AG10803 (cell line): ENCODE measurements at places on chromosomes 6 and 20.

GRCh38 chr20:63409066-63409833 is 48.1 kb upstream of the CHRNA4 start:
- DNase-seq, result no peak

DNA sequence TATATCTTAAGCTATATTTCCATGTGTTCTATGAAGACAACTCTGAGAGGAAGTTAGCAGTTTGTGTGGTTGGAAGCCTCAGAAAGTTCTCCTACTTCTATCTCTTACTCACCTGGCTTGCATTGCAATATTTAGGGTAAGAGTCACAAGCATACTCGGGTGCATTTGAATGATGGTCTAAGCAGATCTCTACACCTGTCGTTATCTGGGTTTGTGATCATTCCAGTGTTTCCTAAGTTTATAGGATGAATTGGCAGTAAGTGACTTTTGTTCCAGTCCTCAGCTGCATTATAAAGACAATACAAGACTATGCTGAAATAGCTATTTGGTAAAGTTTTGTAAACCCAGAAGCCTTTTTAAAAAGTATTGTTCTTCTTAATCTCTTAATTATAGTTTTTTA is 36.9 kb downstream of the CBFA2T2 start:
- no peak for DNase-seq

DNA sequence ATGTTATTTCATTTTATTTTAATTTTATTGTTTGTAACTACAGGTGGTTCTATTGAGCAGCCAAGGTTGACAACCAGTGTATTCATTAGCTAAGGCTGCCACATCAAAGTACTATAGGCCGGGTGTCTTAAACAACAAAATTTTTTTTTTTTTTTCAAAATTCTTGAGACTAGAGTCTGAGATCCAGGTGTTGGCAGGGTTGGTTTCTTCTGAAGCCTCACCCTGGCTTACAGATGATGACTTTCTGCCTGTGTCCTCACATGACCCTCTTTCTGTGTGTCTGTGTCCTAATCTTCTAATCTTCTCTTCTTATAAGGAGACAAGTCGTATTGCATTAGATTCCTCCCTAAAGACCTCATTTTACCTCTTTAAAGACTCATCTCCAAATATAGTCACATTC is 208.4 kb downstream of the MANEA start:
- DNase-seq, result no peak

GRCh38 chr6:133871131-133871530 is 17.8 kb upstream of the TCF21 start:
- DNase-seq, result peak; percentile 54

GRCh38 chr6:112923940-112924587 is 576.9 kb downstream of the RFPL4B start:
- DNase-seq, result no peak

- DNase-seq, result no peak
Measured at GRCh38 chr6:63609231-63609630, 26.4 kb upstream of the PHF3 start.

GRCh38 chr6:8277769-8278168 is 157.6 kb downstream of the SLC35B3 start:
- no peak for DNase-seq

GRCh38 chr6:148934539-148934938 is 187.7 kb downstream of the UST start:
- DNase-seq, result peak; percentile 52

GRCh38 chr20:25269833-25270170 is 21.9 kb downstream of the PYGB start:
- DNase-seq, result no peak

DNA sequence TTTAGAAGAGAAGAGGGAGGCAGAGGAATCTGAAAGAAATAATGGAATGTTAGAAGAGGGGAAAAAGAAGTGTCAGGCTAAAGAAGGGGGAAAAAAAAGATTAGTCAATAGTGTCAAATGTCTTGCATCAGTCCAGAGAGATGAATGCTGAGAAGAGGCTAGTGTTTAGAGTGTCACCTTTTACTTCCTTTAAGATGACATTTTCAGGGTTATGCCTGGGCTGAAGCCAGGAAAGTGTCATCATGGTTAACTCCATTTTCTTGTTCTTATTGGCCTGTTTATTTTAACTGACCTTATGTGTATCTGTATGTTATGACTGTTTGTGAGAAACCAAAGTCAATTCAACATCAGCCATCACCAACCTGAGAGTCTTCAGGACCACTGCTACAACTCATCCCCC is 15.0 kb upstream of the BCKDHB start:
- DNase-seq, result no peak

GRCh38 chr6:4088704-4089103 is 9.8 kb upstream of the FAM217A start:
- DNase-seq, result no peak

GRCh38 chr6:17161076-17161475 is 59.2 kb downstream of the STMND1 start:
- no peak for DNase-seq

- no peak for DNase-seq
Measured at GRCh38 chr20:7015257-7015656, 247.8 kb downstream of the BMP2 start.

DNA sequence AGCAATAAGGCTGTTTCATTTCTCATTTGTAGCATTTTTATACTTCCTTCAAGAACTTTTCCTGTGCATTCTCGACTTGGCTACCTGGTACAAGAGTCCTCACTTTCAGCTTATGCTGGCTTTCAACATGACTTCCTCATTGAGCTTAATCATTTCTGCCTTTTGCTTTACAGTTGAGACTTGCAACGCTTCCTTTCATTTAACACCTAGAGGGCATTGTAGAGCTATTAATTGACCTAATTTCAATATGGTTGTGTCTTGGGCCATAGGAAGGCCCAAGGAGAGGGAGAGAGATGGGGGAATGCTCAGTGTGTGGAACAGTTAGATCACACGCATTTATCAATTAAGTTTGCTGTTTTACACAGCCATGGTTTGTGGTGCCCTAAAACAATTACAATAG is 37.2 kb downstream of the SLC22A2 start:
- peak; percentile 6 for DNase-seq

DNA sequence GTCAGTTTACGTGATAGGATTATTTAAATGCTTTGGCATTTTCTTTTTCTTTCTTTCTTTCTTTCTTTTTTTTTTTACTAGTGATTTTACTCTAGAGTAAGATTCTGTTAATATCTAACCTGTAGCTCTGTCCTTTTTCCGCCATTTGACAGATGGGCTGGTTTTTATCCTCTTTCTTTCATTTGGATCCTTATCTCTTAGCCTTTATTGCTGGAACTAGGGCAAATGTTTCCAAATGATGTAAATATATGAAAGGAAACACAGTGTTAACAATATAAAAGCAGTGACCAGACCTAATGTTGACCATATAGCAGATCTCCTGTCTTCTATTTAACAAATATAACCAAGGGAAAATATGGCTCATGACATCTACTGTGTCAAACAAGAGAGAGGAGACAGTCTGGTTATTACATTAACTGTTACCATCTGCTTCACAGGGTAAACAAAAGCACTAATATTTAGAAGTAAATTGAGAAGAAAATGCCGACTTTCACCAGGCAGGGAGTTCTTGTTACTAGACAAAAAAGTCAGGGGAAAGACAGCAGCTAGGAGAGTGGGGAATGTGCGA is 59.8 kb upstream of the GCLC start:
- DNase-seq, result no peak

GRCh38 chr6:106488494-106489370 is 128.2 kb downstream of the CRYBG1 start:
- peak; percentile 31 for DNase-seq

DNA sequence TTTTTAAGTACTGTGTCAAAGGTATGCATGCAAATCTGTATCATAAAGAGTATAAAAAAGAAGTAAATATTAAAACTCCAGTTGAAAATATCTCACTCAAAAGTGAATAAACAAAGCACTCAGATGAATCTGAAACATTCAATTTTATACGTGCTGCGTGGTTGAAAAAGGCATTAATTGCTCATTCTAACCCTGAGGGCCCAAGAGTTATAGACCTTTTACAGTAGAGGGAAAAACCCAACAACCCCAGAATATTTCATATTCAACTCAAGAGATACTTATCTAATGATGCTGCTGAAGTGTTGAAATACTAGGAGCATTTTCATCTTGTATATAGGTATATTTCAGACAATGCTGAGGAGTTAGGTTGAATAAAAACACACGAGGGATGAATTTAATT is 862.8 kb upstream of the CITED2 start:
- DNase-seq, result no peak

DNA sequence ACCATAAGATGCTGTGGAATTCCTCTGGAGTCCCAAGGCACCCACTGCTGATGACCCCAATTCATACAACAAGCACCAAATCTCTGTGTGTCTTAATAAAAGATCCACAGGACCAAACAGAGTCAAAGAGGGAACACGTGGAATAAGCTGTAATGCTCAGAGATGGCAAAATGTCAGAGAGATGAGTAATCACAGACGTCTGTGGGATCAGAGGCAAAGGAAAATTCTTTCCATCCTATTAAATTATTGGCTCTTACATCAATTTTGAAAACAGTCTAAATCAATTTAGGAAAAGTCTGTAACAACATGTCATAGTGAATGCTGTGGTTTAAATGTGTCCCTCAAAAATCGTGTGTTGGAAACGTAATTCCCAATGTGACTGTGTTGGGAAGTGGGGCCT is 17.5 kb upstream of the SAMD3 start:
- peak; percentile 82 for DNase-seq

DNA sequence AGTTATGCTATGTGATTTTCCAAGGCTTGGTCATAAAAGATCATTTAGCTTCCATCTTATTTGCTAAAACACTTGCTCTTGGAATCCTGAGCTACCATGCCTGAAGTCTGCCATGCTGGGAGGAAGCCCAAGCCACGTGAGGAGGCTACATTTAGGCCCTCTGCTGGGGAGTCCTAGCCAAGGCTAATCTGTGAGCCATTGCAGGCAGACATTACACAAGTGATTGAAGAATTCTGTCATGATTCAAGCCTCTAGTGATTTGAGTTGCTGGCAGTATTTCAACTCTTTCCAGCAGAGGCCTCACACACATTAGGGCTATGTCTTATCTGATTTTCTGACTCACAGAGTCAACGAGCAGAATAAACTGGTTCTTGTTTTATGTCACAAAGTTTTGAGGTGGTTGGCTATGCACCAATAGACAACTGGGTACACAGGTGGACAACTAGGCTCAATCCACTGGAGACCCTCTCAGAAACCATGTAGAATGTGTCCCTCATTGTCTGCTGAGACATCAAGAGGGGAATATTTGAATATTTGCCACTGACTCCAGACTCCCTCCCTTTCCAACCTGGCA is 227.2 kb upstream of the SULF2 start:
- DNase-seq, result peak; percentile 84

DNA sequence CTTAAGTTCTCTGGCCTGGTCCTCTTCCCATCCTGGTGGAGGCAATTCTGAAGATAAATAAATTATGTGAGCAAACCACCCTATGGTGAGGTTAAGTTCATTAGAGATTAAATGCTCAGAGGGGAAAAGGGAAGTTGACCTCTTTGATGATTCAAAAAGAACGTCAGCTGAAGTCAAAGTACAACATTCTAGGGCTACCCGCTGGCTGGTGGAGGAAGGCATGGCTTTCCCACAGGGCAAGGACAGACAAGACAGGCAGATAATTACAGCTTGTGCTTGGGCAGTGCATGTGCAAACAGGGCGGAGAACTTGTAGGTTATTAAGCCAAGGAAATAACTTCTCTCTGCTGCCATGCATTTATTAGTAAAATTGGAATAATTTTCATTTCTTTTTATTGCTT is 91.0 kb upstream of the SLC24A3 start:
- no peak for DNase-seq

DNA sequence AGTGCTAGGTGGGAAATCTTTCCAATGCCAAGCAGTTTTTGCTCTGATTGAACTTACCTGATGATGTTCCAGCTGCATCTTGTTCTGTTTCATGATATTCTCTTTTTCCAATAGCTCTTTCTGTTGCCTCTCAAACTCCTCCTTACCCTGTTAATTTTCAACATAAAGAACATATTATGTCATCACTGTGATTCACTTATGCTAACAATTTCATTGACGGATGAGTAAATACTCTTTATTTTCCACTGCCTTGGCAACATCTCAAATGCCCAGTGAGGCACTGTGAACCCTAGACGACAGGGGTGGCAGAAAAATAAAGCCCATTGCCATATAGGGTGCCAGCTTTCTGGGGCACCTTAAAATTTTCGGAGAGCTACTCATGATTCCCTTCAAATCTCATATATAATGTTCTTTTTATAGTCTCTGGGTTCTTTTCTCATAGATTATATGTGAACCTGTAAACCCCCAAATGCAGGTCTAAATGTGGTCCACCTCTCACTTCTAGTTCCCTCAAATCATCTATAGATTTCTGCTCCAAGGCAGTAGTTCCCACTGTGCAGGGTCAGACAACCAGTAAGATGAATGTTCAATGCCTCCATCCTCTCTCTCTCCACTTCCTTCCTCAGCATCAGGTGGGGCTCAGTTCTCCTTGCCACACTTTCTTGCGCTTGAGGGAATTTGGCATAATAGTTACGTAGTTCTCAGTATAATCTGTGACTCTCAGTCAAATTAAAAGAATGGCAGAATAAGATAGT is 44.1 kb downstream of the NEDD9 start:
- DNase-seq, result no peak

DNA sequence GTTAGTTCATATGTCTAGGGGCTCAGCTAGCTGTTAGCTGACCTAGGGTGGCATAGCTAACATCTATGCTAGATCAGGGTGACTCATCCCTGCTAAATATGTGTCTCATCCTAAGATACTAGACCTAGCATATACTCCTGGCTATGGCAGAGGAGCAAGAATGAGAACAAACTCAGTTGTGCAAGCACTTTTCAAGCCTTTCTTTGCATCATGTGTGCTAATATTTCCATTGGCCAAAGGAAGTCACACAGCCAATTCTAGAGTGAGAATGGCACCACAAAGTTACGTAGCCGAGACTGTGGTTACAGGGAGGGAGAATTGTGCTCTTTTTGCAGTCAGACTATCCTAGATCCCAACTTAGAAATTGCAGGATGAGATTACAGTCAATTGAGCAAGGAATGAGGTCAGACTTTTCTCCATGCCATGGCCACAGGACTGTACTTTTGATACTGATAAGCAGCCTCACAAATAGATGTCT is 78.7 kb downstream of the PLCB4 start:
- DNase-seq, result peak; percentile 83

- no peak for DNase-seq
Measured at GRCh38 chr6:98146656-98147055, 687.7 kb upstream of the POU3F2 start.

GRCh38 chr6:141498977-141499376 is 633.7 kb upstream of the GJE1 start:
- DNase-seq, result peak; percentile 8

GRCh38 chr20:57686931-57687652 is 22.7 kb downstream of the PMEPA1 start:
- DNase-seq, result no peak
